ENCODE measurements at places on chromosomes 6 and 20. TPM values are rescaled to one million over a fixed set of nuclear protein-coding genes. Genes with fewer than 3 reads are reported as not detected.

PTK7 gene
- total RNA-seq = 13.7 TPM

CCDC170 gene
- 2.0 TPM for total RNA-seq

RBBP8NL gene
- total RNA-seq = not detected

PTCHD4 gene
- 1.2 TPM for total RNA-seq

HMGN3 gene
- total RNA-seq = 137 TPM

WDR27 gene
- total RNA-seq = 11.6 TPM

ARMH2 gene
- not detected for total RNA-seq

BYSL gene
- 10.6 TPM for total RNA-seq

PSORS1C1 gene
- total RNA-seq = 0.92 TPM

SEMG1 gene
- total RNA-seq = not detected

REM1 gene
- 1.7 TPM for total RNA-seq
